Kidney (tissue), 22 donors: ENCODE measurements at places on chromosomes 16 and 17. TPM values are rescaled to one million over a fixed set of nuclear protein-coding genes. Genes with fewer than 3 reads are reported as not detected.

Gene MVD
- 35.4 TPM for total RNA-seq

Gene RNF222
- not detected for total RNA-seq

Gene PLLP
- total RNA-seq = 64.4 TPM

Gene TBX2
- 66.4 TPM for total RNA-seq

Gene WNT9B
- total RNA-seq = 5.3 TPM

Gene ZNF200
- 9.6 TPM for total RNA-seq

Gene CCDC40
- total RNA-seq = 22.6 TPM

Gene CEP295NL
- total RNA-seq = 3.6 TPM

Gene DPEP2
- 3.1 TPM for total RNA-seq

Gene ZFHX3
- 29.3 TPM for total RNA-seq

Gene BCL6B
- total RNA-seq = 33.3 TPM

Gene C16orf54
- 4.9 TPM for total RNA-seq

Gene TBC1D26
- total RNA-seq = not detected

Gene SLFN13
- 24.5 TPM for total RNA-seq

Gene NAGLU
- 37.5 TPM for total RNA-seq

Gene PRSS27
- 2.1 TPM for total RNA-seq

Gene SF3B3
- 246 TPM for total RNA-seq

Gene CDRT15
- not detected for total RNA-seq
